Stimulated activated CD4-positive, alpha-beta T cell treated with anti-CD3 and anti-CD28 coated beads, Interleukin-15, amount 100 ng/mL, for 48 hours (primary cell): ENCODE measurements at places on chromosomes 13 and 19.

- no peak for DNase-seq
Observed at GRCh38 chr19:32674153-32674930, 638 bp downstream of the ANKRD27 start.

DNA sequence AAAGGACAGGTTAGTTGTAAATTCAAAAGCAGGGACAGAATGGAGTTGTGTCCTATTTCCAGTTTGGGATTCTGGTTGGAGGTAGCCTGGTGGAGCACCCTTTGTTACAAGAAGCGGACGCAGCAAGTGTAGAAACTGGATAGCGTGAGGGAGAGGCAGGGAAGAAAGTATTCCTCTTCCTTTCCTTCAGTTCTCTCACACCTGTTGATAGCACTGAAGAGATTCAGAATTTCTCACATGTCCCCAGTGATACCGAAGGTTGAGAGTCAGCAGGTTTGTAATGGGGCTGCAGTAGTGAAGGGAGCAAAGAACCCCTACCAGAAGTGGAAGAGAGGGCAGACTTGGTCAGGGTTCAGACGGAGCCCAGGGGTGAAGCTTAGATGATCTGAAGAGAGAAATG lies 399.2 kb downstream of the SPRY2 start:
- no peak for DNase-seq

GRCh38 chr13:97422118-97423054 lies 11.6 kb upstream of the RAP2A start:
- DNase-seq = no peak

GRCh38 chr19:19202707-19203011 lies 555 bp downstream of the NR2C2AP start:
- DNase-seq = no peak

DNA sequence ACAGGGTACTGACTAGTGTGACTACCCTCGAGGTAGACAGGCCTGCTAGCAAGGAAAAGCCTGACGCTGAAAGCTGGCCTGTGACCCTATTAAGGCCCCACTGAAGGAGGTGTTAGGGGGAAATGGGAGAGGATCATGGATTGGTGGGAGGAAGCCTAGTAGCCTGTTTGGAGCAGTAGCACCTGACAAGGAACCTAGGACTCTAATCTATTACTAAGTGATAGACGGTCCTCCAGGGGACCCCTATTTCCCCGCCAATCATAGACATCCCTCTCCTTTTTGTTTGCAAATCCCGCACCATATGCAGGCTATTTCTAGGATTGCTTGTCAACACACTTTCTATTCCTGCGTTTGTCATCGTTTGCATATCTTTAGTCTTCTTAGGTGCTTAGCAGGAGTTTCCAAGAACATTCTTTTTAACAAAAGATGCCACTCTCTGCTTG lies 1338.8 kb upstream of the MIR17HG start:
- no peak for DNase-seq

DNA sequence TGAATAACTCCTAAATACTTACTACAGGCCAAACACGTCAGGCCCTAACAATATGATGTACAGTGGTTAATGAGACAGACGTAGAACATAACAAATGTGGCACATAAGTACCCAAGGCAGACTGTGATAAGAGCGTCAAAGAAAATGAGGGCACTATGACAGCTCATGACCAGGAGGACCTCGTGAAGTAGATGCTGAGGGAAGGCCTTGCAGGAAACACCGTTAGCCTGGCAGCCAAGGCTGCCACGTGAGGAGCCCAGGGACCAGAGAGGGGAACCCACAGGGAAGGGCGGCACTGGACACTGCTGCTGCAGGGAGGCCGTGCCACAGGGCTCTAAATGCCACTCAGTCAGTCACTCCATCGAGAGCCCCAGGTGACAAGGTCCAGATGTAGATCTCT lies 5.7 kb downstream of the TUBGCP3 start:
- no peak for DNase-seq

DNA sequence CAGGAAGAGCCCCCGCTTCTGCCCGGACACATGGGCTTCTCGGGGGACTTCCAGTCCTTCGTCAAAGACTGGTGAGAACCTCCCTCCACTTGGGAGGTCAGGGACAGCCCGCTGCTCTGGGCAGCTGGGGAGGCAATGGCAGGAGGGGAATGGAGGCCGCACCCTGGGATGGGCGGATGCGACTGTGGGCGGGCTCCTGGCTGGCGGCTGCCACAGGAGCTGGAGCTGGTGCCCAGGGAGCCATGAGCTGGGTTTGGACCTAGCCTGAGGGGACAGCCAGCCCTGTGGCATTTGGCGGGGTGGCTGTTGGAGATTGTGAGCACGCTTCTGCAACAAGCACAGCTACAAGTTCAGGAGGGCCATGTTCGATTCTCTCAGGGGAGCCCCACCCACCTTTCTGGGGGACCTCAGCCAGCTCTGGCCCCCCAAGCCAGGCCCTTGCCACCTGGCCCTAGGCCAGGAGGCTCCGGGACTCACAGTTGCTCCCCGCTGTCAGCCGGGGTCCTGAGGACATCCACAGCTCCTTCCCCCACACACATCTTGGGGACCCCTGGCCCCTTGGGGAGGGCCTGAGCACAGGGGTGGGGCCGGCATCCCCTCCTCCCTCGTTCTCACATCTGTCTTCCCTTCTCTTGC lies 3.0 kb upstream of the TGFBR3L start:
- no peak for DNase-seq

DNA sequence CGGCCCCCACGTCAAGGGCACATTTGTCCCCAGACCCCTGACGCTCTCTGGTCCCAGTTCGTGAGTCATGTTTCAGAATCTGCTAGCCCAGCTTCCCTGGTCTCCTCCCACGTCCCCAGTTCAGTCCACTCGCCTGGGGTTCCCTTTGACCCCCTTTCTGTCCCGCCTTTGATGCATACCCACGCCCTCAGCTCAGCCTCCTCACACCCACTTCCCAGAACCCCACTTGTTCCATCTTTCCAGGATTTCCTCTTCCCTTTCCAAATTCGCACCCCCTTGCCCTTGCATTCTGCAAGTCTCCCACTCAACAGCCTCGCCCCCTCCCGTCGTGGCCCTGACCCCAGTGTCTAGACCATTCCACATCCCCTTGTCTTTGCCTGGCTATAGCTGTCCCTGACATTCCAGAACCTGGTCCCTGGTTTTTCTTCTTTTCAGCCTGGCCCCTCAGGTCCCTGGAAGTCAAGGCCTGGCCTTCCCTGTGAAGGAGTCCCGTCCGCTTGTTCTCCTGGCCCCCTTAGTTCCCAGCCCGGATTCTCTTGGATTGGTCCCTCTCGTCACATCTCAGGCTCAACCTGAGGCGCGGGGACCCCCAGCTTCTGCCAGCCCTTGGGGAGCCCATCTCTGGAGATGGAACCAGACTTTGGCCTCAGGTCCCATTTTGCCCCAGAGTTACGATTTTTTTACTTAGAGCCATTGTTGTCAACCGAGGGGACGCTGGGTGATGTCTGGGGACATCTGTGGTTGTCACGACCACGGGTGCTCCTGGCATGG lies 1.3 kb downstream of the NCLN start:
- DNase-seq = no peak

DNA sequence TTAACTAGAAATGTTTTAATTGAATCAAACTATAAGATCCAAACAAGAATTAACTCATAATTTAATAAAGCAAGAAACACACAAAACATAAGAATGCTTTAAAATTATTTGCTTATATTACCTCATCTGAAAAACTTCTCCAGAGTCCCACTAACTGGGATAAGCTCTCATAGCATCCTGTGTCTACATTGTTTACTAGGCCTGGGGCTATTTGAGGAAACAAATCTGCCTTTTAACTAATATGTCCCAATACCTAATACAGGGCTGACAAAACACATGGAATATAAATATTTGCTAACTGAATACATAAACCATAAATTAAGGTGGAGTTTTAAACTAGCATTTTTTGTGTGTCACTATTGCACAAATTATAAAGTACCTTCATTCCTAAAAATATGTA lies 1399.8 kb upstream of the SLC10A2 start:
- no peak for DNase-seq

DNA sequence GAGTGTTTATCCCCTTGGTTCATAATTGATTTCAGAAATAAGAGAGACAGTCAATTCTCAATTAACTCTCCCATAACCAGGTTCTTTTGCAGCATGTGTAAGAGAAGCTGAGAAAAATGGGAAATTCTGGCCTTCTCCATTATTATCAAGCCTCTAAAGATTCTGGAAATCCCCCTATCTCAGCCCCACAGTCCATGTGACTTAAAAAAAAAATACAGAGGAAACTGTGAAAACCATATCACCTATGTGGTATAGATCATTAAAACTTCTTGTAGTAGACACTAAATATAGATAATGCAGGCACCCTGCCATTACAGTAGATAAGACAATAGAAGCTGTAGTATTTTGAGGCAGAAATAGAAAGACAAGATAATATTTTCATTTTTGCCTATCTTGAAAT lies 34.3 kb upstream of the SOHLH2 start:
- no peak for DNase-seq

- no peak for DNase-seq
Observed at GRCh38 chr19:16594131-16594586, 21.9 kb upstream of the SLC35E1 start.

GRCh38 chr13:92842145-92842544 lies 384.5 kb upstream of the GPC6 start:
- no peak for DNase-seq

DNA sequence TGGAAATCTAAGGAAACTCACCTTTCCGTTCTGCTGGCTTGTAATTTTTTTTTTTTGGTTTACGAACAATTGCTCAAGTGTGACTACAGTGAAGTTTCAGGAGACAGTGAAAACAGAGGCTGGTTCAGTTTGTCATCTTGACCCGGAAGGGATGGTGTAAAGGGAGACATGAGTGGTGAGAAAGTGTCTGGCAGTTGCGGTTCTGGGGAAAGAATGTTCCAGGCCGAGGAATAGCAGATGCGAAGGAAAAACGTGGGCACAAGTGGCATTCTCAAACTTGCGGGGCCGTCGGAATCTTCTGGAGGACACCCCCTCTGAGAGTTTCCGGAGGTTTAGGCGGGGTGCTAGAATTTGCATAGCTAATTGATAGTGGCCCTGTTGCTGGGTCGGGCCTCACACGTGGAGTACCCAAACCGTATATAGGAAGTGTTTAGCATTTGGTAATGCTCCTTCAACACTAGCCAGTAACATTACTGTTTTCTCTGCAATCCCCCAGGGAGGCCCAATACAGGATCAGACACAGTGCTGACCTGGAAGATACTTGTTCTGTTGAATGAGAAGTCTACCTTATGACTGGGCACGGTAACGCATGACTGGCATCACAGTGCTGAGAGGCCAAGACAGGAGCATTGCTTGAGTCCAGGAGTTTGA lies 2.8 kb upstream of the TNFSF9 start:
- DNase-seq = no peak

DNA sequence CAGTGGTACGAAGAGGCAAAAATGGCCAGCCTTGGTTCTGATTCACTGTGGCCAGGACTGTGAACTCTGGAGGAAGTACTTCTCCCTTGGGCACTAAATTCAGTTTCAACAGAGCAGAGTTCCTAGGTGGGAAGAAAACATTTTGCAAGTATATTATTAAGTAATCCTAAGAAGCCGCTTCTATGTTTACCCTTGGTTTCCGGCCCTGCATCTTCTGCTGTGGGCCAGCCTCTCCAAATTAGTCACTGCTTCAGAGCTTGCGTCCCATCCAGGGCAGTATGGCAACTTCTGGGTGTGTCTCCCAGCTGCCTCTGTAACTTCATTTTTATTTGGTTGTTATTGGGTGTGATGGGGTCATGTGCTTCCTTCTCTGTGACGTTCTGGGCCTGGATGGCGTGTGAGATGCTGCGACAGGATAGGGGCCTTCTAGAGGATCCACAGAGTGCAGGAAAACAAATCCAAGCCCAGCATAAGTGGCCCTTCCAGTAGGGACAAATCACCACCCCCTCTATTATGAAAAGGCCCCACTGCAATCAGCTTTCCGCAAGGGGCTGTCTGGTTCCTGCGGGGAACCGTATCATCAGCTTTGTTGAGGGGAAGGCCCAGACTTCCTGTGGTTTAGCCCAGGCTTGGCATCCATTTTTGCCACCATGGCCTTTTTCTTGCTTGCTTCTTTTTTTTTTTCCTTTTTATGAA lies 55.1 kb upstream of the C1QTNF9 start:
- DNase-seq = peak; percentile 47

- no peak for DNase-seq
Observed at GRCh38 chr13:31351376-31351775, 151.6 kb downstream of the B3GLCT start.

- no peak for DNase-seq
Observed at GRCh38 chr19:57886046-57886445, 2.8 kb downstream of the ZNF814 start.

- no peak for DNase-seq
Observed at GRCh38 chr13:91417660-91418325, 19.4 kb downstream of the GPC5 start.

DNA sequence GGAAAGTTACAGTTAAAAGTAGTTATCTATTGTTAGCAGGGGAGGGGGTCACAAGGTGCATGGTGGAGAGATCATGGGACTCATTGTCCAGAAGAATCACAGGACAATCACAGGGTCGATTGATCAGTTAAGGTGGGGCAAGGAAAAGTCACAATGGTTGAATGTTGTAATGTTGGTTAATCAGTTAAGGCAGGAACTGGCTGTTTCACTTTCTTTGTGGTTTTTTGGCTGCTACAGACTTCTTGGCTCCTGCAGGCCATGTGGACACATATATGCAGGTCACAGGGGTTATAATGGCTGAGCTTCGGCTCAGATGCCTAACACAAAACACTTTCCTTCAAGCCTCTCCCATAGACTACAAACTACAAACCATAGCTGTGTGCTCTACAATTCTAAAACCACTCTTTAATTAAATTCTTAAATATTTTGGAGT lies 6.9 kb upstream of the ZNF431 start:
- DNase-seq = no peak

GRCh38 chr19:33649627-33650305 lies 28.0 kb downstream of the CHST8 start:
- DNase-seq = no peak

- DNase-seq = no peak
Observed at GRCh38 chr19:44111910-44112463, 1.2 kb upstream of the ZNF225 start.

- DNase-seq = no peak
Observed at GRCh38 chr13:59352600-59352999, 811.1 kb downstream of the DIAPH3 start.

- DNase-seq = no peak
Observed at GRCh38 chr13:71437704-71438103, 429.3 kb downstream of the DACH1 start.

- no peak for DNase-seq
Observed at GRCh38 chr13:28316129-28316528, 177.8 kb downstream of the PAN3 start.

DNA sequence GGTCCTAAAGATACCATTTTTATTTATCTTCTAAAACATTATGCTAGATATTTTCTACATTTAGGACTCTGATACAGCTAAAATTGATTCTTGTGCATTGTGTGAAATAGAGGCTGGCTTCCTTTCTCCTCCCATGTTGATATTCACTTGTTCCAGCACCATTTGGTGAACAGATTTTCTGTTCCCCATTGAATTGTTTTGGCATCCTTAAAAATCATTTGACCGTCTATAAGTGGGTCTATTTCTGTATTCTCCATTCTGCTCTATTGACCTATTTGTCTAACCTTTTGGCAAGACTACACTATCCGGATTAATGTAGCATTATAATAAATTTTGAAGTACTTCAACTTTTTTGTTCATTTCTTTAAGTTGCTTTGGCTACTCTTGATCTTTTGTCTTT lies 2689.2 kb downstream of the PCDH9 start:
- no peak for DNase-seq

- no peak for DNase-seq
Observed at GRCh38 chr19:28887920-28888618, 324.9 kb downstream of the UQCRFS1 start.

- no peak for DNase-seq
Observed at GRCh38 chr13:97367016-97367822, 66.8 kb upstream of the RAP2A start.
